ENCODE measurements at places on chromosomes 12 and 14. TPM values are rescaled to one million over a fixed set of nuclear protein-coding genes. Genes with fewer than 3 reads are reported as not detected.

Gene CEBPE
- 0.08 TPM for polyA plus RNA-seq

Gene DAO
- 0.58 TPM for polyA plus RNA-seq

Gene CATSPERB
- polyA plus RNA-seq: 0.96 TPM

Gene C14orf180
- not detected for polyA plus RNA-seq

Gene KIF5A
- polyA plus RNA-seq: 0.42 TPM

Gene P3H3
- 29.9 TPM for polyA plus RNA-seq

Gene LBHD2
- not detected for polyA plus RNA-seq

Gene CCDC196
- polyA plus RNA-seq: 0.38 TPM

Gene SIX1
- polyA plus RNA-seq: 10.9 TPM

Gene PAH
- polyA plus RNA-seq: 133 TPM

Gene MYG1
- polyA plus RNA-seq: 49.1 TPM

Gene SMIM41
- not detected for polyA plus RNA-seq

Gene CLEC9A
- polyA plus RNA-seq: 0.76 TPM

Gene OR9K2
- polyA plus RNA-seq: not detected

Gene LIN7A
- polyA plus RNA-seq: 21.8 TPM

Gene FIGNL2
- 3.4 TPM for polyA plus RNA-seq

Gene HSPB8
- 4.8 TPM for polyA plus RNA-seq

Gene SLC5A8
- polyA plus RNA-seq: 33.1 TPM

Gene POTEM
- polyA plus RNA-seq: not detected

Gene OASL
- polyA plus RNA-seq: 0.10 TPM

Gene ACYP1
- polyA plus RNA-seq: 58.5 TPM

Gene OTX2
- polyA plus RNA-seq: not detected

Gene TMEM253
- 1.3 TPM for polyA plus RNA-seq

All from left kidney (tissue), 8 donors.